Ecto neural progenitor cell (in vitro differentiated cells): ENCODE measurements at places on chromosomes 4 and X.

GRCh38 chr4:14338585-14339265 is 663.6 kb upstream of the CPEB2 start:
- no peak for DNase-seq

GRCh38 chrX:84710611-84711010 is 208.4 kb upstream of the HDX start:
- no peak for DNase-seq

DNA sequence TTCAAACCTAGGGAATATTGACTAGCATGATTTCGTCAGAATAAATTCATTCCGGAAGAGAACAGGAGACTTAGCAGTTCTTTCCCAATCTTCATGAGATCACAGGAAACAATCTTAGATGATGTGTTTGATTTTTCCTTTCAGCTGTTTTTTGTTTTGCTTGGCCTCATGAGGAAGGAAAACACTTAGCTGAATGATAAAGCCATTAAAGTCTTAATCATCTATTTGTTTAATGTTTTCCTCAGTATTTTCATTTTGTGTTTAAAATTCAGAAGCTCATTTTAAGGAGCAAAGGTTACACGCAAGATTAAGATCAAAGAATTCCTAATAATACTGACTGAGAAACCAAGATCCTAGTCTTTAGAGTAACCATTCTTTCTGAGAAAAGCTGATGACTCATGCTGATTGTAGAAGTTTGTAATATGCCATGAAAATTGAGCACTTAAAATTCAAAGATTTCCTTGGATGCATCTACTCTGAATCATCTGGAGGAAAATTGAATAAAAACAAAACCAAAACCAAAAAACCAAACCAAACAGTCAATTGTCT is 15.4 kb upstream of the TBC1D19 start:
- DNase-seq, result no peak

- no peak for DNase-seq
Observed at GRCh38 chr4:37876156-37876555, 14.7 kb upstream of the TBC1D1 start.

DNA sequence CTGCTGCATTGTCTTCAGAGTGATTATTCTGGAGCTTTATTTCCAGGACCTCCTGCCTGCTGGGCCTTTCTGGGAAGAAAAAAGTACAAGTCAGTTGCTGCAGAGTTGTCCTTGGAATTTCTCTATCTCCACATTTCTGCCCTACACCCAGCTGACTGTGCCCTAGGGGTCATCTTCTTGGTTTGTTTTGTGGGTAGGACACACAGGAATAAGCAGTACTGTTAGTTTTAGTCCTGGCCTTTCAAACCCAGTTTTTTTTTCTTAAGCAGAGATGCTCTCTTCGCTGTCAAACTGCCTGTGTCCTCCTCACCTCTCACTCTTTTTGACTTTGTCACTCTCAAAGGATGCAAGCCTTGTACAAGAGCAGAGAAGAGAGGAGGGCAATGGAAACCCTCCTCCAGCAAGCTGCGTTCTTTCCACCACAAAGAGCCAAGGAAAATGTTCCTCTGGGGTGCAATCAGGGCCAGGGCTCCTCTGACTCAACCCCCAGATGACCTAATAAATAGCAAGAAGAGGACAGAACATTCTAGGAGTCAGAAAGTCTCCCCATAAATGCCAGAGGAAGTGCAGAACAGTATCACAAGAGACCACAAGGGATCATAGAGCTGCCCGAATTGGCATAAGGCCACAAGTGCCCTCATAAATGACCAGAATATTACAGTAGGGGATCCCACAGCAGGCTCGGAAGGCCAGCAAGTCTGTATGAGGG is 186.2 kb downstream of the RCHY1 start:
- DNase-seq, result no peak

DNA sequence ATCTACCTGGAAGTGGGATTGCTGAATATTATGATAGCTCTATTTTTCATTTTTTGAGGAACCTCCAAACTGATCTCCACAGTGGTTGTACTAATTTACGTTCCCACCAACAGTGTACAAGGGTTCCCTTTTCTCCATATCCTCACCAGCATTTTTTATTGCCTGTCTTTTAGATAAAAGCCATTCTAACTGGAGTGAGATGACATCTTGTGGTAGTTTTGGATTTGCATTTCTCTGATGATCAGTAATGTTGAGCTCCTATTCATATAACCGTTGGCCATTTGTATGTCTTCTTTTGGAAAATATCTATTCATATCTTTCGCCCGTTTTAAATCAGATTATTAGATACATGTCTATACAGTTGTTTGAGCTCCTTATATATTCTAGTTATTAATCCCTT is 101.8 kb downstream of the RASGEF1B start:
- no peak for DNase-seq

DNA sequence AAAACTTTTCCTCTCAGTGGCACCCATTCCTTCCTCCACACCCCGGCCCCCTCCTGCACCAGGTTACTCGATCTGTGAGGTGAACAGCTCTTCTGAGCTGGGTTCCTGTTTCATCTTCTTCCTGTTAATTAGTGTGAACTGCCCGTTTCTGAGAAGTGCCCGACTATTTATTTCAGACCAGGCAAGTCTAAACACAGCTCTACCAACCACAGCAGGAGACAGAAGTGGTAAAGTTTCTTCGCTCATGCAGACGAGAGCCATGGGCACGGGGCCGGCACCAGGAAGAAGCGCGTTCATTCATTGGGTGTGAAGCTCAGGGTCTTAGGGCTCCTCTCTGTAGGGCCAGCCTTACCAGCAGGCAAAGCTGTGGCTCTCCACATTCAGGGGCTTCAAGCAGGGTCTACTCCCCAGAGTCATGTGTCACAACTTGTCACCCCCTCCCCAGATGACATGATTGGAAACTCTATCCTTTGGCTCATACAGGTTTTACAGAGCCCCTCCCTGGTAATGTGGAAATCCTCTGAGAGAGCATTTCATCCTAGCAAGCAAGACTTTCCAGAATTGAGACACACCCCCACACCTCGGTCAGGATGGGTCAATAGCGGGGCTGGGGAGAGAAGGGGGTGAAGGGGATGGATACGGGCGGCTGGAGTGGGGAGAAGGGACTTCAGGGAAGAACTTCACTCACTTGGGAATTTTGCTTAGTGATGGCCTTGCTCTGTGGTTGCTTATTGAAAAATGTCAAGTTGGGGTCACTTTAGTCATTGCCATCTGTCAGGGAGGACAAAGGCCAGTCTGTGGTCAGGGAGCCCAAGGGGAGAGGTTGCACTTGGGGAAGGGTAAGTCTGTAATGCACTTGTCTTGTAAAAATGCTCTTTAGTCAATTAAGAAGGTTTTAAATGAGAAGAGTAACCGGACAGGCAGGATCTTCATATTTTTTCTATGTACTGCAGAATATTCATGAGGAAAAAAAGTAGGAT is 121.6 kb upstream of the TRIM2 start:
- DNase-seq, result no peak

- no peak for DNase-seq
Observed at GRCh38 chr4:156594624-156595023, 377.0 kb downstream of the PDGFC start.

DNA sequence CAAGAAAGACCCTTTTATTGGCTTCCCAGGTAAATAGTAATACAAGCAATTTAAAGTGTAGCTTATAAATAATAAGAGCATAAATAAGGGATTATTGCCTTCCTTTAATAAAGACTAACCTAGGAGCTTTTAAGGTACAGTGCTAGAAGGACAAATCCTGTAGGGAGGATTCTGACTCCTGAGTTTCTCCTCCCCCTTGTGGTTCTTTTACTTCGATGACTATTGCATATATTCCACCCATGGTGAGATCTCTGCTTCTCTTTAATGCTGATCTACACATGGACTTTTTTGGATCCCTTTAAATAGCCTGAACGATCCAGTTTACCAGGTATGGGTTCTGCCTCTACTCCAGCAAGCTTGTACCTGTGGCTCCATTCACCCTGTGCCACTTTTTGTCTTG is 2.5 kb downstream of the GALNT7 start:
- no peak for DNase-seq

GRCh38 chrX:3527811-3528210 is 181.4 kb upstream of the MXRA5 start:
- no peak for DNase-seq

DNA sequence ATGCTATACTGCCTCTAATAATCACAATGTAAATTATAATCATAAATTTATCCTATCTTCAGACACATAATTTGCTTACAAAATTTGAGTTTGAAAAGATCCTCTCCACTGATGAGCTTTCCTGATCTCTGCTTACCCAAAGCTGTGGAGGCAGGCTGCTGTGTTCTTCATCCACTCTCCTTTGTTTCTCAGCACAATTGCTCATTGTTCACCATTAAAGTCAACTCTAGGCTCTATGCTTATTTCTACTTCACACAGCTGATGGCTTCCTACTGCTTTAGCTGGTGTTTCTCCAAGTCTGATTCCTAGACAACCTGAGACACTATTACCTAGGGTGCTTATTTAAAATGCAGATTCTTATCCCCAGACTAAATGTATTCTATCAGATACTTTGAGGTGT is 319.7 kb downstream of the PCDH18 start:
- DNase-seq, result no peak

DNA sequence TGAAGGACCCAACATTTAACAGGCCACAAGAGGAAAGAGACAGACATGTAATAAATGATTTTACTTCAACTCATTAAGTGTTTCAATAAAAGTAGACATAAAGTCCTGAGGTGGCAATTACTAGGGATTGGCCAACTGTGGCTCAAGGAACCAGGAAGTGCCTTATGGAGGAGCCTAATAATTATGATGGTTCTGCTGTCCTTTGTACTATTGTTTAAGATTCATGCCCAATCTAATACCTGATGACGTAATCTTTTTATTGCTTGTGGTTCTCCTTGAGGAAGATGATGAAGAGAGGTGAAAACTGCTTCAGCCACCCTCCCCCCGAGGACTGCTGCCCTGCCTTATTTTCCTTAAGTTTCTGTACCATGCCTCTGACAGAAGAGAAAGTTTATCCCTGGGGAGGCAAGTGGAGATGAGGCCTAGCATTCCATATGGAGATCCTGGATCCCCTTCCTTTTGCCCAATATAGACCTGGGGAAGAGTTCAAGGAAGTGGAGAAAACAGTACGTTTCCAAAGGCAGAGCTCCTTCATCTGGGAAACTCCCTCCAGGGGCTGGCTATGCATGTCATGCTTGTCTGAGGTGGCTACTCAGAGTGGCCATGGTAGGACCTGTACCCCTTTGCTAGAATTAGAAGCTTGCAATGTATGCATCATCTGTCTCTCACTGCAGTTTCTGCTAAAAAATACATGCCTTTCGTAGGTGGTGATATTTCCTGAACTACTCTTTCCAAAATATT is 56.8 kb upstream of the FAT1 start:
- no peak for DNase-seq

GRCh38 chrX:105464618-105465017 is 244.1 kb upstream of the TEX13A start:
- DNase-seq, result no peak

- no peak for DNase-seq
Observed at GRCh38 chr4:149838036-149838435, 22.4 kb upstream of the IQCM start.

GRCh38 chr4:179867300-179867878 is 2375.8 kb upstream of the TENM3 start:
- peak; percentile 81 for DNase-seq

DNA sequence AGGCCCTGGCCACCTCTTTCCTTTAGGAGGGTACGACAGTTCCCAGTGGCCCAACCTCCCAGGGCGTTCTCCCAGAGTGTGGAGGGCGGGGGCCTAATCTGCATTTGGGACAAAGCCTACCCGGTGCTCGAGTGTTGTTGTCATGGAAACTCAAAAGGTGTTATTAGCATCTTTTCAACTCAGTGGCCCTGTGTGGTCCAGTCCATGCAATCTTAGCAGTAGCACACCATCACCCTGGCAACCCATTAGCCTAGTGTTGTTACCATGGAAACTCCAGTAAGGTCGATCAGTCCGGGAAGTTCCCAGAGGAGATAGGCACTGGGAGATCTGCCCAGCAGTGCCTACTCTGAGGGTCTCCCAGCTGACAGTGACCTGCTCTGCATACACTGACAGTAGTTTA is 20.2 kb downstream of the APLN start:
- DNase-seq, result peak; percentile 56

GRCh38 chr4:48899432-48899749 is 7.2 kb downstream of the OCIAD2 start:
- no peak for DNase-seq

DNA sequence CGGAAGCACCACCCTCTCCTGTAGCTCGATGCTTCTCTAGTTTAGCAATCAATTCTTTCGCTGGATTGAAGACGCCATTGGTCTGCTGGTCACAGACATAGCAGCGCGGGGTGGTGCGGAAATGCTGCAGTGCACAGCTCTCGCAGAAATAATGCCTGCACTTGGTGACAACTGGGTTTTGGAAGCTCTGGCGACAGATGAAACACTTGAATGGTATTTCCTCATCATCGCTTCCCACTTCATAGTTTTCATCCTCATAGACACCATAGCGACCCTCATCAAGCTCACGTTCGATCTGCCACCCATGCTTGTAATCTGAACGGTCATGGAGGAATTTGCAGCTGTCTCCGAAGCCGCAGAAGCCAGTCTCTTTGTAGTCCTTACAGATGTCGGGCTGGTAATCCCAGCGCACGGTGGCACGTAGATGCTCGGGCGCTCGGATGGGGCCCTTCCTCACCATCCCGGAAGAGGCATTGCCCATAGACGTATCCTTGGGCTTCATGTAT is 854 bp downstream of the RNF113A start:
- DNase-seq, result peak; percentile 49

DNA sequence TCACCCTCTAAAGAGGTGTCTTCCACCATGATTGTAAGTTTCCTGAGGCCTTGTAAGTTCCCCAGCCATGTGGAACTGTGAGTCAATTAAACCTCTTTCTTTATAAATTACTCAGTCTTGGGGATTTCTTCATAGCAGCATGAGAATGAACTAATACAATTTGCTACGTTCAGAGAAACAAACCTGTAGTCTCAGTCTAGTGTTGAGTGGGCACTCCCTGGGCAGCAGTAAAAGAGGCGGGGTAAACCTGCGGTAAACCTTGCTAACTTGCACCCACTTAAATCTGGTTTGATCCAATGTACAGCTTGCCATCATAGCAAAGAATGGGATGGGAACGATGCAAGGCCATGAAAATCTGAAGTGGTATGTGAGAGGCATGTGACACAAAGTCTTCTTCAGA is 22.4 kb downstream of the GRXCR1 start:
- DNase-seq, result no peak

- DNase-seq, result no peak
Observed at GRCh38 chrX:72247206-72247942, 8.5 kb upstream of the ERCC6L start.

GRCh38 chrX:103183912-103184311 is 31.0 kb upstream of the BEX4 start:
- DNase-seq, result no peak

GRCh38 chr4:82049294-82049693 is 324.5 kb downstream of the HNRNPD start:
- DNase-seq, result no peak

GRCh38 chr4:145154573-145154972 is 25.8 kb downstream of the OTUD4 start:
- DNase-seq, result no peak

DNA sequence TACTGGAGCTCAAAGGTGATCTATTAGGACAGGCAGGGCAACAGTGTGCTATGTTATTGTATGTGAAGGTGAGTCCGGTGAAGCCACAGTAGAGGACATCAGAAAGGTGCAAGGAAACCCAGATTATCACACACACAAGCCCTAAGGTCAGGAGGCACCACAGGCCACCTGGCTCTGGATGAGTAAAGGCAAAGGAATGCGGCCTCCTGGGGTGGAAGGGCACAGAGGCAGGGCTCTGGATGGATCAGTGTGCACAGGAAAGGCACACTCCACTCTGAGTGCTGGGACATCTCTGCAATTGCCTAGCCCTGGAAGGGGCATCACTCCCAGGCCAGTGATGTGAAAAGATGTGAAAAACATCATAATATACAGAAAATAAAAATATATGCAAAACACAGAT is 683.5 kb downstream of the TRIML1 start:
- DNase-seq, result peak; percentile 59

- DNase-seq, result no peak
Observed at GRCh38 chr4:12746221-12746620, 737.9 kb downstream of the RAB28 start.
